Body of pancreas (tissue), 4 donors: ENCODE measurements at places on chromosomes 3 and 15. TPM values are rescaled to one million over a fixed set of nuclear protein-coding genes. Genes with fewer than 3 reads are reported as not detected.

GRCh38 chr15:78950902-78951840 is 6.3 kb upstream of the CTSH start:
- no peak for DNase-seq

- no peak for DNase-seq
These were observed 7.2 kb downstream of the FAH start for GRCh38 chr15:80159811-80160569.

- DNase-seq, result no peak
These were observed 244.3 kb downstream of the ULK4 start for GRCh38 chr3:41717641-41718040.

SUCNR1 gene
- 0.33 TPM for total RNA-seq

CDHR4 gene
- 0.26 TPM for total RNA-seq

RPL29 gene
- total RNA-seq, result 370 TPM

CLDN1 gene
- total RNA-seq, result 33.3 TPM

ACSBG1 gene
- total RNA-seq, result not detected
